Activated B cell treated with CpG ODN at 0.5 μM for 24 hours (primary cell): ENCODE measurements at places on chromosomes 2 and 18.

DNA sequence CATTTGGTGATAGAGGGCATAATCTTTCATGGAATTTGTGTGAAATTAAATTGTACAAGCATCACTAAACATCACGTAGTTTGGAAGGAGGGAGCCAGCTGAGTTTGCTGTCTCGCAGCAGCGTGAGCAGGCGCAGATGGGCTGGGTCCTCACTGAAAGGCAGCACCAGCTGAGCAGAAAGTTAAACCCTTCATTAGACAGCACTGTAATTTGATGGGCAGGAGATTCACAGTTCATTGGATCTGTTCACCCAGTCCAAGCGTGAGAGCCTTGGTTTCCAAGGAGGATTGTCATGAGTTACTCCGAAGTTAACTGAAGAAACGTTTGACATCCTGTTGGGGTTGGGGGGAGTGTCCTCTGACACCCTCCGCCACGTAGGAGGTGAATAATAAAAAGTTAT lies 89.8 kb upstream of the NFATC1 start:
- peaks cover 56% of the 10 kb centered on the region for H3K36me3 ChIP-seq
- no peaks in the 10 kb centered on the region for H3K4me1 ChIP-seq
- H3K4me3 ChIP-seq: no peak overlapping the region

DNA sequence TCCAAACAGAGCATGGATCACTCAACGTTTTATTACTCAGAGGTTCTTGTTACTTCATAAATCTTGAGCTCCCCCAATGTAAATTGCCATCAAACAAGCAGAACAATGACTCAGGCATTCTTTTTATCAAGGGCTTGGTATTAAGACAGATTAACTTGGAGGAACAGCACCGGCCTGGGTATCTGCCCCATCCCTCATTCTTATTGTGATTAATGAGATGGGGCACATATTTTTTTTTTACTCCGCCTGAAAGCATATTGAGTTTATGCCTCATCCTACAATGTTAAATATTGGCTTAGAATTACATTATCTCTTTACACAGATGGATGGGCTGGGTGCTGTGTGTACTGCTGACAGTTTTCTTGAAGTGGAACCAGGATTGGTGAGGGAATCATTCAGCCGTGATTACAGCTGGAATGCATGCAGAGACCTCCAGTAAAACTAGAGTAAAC lies 387.3 kb downstream of the CLIP4 start:
- peaks cover 5% of the 10 kb centered on the region for H3K27me3 ChIP-seq
- H3K4me3 ChIP-seq: no peak overlapping the region
- no peak for DNase-seq
- no peaks in the 10 kb centered on the region for H3K4me1 ChIP-seq
- no peak overlapping the region for H3K27ac ChIP-seq
- no peaks in the 10 kb centered on the region for H3K36me3 ChIP-seq

GRCh38 chr2:23503097-23503496 lies 118.1 kb downstream of the KLHL29 start:
- DNase-seq: no peak
- no peak overlapping the region for H3K4me3 ChIP-seq
- peaks cover 2% of the 10 kb centered on the region for H3K27me3 ChIP-seq
- no peaks in the 10 kb centered on the region for H3K36me3 ChIP-seq
- no peak overlapping the region for H3K27ac ChIP-seq

DNA sequence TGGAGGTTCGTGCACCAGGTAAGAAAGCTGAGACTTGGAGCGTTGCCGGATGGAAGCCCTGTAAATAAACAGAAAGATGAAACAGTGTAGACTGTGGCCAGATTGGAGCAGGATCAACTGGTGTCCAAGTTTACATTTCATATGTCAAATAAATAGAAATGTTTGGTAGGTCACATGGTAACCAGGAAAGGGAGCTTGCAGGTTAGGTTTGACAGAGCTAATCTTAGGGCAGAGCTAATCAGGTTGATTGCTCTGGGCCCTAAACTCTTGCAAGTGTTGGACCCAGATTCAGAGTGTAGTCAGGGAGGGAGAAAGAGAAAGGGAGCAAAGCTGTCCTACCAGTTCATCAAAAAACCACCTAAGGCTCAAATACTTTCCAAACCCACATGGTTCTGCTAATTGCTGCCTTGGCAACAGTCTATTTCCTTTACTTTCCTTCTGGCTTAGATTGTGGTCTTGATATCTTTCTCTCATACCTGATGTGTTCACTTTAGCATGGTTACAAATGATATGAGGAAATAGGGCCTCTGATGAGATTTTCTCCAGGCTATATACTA lies 63.2 kb downstream of the G6PC2 start:
- no peak overlapping the region for H3K4me3 ChIP-seq
- no peaks in the 10 kb centered on the region for H3K27me3 ChIP-seq
- H3K36me3 ChIP-seq: no peaks in the 10 kb centered on the region
- no peaks in the 10 kb centered on the region for H3K4me1 ChIP-seq

DNA sequence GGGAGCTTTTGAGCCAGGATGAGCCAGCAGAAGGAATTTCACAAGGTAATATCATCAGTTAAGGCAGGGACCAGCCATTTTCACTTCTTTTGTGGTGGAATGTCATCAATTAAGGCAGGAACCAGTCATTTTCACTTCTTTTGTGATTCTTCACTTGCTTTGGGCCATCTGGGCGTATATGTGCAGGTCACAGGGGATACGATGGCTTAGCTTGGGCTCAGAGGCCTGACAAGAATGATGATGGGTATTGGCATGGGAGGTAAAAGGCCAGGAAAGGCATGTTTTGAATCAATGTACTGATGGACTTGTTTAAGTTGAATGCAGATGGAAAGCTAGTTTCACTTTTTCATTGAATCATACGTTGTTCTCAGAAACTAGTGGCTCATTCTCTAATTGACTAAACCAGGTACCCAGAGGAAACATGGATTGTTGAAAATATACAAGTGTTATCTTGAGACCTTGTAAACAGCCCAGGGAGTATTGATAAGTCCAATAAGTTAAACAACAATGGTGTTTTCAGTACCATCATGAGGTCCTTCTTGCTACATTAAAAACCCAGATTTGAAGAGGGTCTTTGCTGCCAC lies 1672.5 kb upstream of the DDX18 start:
- no peaks in the 10 kb centered on the region for H3K36me3 ChIP-seq
- no peaks in the 10 kb centered on the region for H3K4me1 ChIP-seq
- H3K27ac ChIP-seq: no peak overlapping the region
- no peak for DNase-seq
- H3K4me3 ChIP-seq: no peak overlapping the region
